ENCODE measurements at places on chromosomes 13 and 19.

GRCh38 chr13:98480915-98481877 lies 95.7 kb downstream of the STK24 start:
- DNase-seq, result no peak

DNA sequence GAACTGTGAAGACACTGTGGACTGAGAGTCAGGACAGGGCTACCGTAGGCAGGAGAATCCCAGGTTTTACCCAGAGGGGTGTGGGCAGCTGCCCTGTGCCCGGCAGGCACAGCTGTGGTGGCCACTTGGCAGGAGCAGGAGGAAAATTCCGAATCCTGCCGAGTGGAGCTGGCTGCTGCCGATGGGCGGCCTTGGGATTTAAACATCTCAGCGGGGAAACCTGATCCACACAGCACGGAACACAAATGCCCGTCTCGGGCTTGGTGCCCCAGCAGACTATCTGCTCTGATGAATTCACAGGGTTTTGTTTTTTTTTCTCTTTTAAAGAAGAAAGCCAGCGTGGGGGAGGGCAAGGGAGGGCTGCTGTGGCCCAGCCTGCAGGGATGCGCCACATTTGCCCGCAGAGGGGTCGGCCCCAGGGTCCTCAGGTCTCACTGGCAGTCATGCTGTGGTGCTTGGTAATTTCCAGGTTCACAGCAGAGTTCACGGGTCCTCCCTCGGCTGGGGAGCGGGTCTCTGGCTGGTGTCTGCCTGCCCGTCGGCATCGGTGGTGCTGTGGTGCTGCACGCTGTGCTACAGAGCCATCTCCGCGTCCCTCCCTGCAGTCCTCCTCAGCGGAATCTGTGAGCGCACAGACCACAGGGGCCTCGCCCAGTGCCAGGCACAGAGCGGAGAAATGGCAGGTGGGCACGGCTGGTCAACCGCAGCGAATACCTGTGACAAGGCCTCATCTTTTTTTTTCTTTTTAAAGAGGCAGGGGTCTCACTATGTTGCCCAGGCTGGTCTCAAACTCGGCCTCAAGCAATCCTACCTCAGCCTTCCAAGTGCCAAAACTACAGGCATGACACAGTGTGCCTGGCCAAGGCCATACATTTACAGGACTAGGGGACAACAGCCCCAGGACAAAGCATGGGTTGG lies 28.1 kb downstream of the MPND start:
- DNase-seq, result no peak

- no peak for DNase-seq
Observed at GRCh38 chr19:18306888-18307260, 16.0 kb downstream of the LSM4 start.

GRCh38 chr13:109615721-109616420 lies 170.5 kb downstream of the IRS2 start:
- no peak for DNase-seq

DNA sequence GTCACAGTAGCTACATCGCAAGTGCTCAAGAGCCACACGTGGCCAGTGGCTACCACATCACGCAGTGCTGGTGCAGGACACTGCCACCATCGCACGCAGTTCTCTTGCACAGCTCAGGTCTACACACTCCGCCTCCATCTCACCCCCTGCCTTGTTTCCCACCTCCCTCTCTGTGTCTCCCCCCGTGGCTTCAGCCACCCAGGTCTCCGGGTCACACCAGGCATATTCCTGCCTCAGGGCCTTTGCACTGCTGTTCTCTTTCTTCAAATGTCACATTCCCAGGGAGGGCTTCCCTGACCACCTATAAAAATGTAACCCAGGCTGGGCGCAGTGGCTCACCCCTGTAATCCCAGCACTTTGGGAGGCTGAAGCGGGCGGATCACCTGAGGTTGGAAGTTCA lies 10.6 kb downstream of the CCDC8 start:
- DNase-seq, result no peak

GRCh38 chr13:49806126-49806536 lies 13.6 kb upstream of the KPNA3 start:
- no peak for DNase-seq

DNA sequence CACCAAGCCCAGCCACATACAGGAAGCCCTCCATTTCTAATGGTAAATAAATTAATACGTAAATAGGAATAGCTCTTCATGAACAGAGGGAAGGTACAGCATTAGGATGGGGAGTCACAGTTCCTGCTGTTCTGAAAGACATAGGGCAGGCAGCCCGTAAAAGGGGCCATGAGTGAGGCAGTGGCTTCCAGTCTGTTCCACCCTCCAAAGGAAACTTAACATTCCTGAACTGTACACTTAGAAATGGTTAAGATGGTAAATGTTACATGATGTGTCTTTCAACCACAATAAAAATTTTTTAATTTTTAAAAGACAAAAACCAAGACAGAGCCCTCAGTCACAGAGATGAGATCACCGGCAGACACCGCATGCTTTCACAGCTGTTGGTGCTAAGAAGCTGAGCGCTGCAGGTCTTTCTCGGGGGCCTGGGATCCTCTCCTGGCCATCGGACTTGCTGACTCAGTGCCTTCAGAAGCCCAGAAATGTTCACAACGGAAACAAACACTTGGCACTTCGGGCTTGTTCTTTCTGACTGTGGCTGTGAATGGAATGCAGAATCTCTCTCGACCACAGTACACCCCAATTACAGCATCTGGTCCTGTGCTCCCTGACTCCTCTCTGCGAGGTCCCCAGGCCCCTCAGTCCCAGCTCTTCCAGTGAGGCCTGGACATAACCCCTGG lies 36.4 kb downstream of the EPS15L1 start:
- DNase-seq, result no peak

- DNase-seq, result no peak
Observed at GRCh38 chr13:88074794-88075510, 403.8 kb downstream of the SLITRK5 start.

- DNase-seq, result no peak
Observed at GRCh38 chr13:105974380-105974779, 561.1 kb downstream of the EFNB2 start.

- no peak for DNase-seq
Observed at GRCh38 chr19:17049711-17050280, 23.2 kb upstream of the CPAMD8 start.

- no peak for DNase-seq
Observed at GRCh38 chr19:46823049-46823448, 27.6 kb downstream of the AP2S1 start.

DNA sequence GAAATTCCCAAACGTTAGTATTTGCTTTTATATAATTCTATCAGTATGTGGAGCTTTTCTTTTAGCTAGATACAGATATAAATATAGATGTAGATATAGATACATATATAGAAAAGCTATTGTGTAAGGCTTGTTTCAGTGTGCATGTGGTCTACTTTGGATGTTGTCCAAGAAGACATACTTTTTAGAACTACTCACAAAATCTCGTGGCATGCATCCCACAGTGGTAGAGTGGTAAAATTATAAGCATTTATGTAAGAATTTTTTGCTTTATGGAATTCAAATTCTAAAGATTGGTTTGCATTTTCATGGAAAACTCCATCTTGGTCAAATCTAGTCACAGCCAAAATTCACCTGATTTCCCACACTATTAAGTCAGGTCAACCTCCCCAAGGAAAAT lies 880.4 kb downstream of the EFNB2 start:
- no peak for DNase-seq

DNA sequence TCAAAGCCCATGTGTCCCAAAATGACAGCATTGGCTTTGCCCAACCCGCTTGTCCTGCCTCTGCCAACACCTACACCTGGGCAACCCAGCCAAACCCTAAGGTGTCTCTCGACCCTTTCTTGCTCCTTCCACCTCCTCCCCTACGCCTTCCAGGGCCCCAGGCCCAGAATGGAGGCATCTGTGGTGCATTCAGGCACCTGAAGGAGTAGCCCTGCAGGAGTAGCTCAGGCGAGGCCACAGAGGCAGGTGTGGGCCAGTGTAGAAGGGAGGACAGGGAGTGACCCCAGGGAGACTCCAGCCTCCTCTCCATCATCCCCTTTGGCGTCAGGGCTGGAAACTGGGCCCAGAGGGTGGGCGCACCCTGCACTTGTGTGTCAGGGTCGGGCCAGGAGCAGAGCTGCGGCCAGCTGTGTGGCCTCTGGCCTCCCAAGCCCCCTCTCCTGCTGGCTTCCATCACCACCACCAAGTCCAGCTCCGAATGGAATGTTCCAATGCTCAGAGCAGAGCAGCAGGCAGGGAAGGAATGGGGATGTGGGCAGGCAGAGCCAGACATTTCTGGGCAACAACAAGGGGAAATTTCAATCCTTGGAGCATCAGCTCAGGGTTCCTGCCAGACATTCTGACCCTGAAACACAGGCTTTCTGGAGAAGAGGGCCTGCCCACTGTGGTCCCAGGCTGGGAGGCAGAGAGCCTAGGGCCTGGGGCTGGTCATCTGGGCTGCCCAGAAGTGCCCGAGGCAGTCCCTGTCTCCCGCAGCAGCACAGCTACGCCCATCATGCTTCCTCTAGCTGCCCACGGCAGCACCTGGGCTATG lies 16.4 kb downstream of the PLEKHF1 start:
- DNase-seq, result no peak

DNA sequence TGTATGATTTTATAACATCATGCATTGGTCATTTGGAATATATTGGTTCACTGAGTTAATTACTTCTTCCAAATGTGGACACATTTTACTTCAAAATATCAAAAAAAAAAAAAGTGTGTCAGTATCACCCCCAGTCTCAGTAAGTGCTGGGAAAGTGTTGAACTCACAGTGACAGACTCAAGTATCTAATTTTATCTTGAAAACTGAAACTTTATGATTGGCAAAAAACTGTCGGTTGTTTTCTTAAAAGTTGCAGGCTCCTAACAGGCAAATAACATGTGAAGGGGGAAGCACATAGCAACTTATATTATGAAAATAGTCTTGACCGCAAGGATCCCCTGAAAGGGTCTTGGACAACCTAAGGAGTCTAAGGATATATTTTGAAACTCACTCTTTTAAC lies 33.5 kb upstream of the TPP2 start:
- no peak for DNase-seq

GRCh38 chr13:36752673-36753072 lies 66.3 kb upstream of the RFXAP start:
- no peak for DNase-seq

GRCh38 chr13:60794751-60795150 lies 397.7 kb downstream of the TDRD3 start:
- DNase-seq, result no peak

DNA sequence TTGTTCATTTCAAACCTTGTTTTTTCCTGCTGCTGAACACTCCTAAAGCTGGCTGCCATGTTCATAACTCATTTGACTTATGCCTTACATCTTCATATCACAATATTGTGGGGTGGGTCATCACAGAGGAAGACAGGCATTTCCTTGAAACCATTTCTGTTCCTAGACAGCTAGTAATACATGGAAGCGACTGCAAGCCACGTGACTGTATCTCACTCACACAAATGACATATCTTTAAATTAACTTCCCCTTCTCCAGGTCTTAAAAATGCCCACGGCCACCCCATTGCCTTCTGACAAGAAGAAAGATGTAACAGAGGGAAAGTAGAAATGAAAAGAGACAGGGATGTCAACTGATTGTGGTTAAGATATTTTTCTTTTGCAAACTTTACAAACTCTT lies 236.8 kb downstream of the LMO7 start:
- DNase-seq, result no peak

DNA sequence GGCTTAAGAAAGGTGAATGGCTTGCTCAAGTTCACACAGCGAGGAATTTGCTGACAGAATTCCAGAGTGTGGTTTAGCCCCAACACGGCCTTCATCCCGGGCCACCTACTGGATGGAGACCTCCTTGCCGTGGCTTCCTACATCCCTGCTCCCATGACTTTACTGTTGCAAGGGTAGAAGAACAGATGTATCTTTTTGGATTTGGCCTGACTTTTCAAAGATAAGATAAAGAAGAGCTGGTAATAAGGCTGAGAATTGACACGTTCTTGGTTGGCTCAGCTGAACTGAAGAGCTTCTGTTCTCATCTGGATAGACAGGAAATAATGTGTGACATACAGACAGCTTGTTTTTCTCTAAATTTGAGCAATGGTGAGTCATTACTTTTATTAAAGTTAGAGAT lies 113.1 kb downstream of the KLF5 start:
- DNase-seq, result no peak

- no peak for DNase-seq
Observed at GRCh38 chr13:102187313-102187712, 214.5 kb downstream of the FGF14 start.

DNA sequence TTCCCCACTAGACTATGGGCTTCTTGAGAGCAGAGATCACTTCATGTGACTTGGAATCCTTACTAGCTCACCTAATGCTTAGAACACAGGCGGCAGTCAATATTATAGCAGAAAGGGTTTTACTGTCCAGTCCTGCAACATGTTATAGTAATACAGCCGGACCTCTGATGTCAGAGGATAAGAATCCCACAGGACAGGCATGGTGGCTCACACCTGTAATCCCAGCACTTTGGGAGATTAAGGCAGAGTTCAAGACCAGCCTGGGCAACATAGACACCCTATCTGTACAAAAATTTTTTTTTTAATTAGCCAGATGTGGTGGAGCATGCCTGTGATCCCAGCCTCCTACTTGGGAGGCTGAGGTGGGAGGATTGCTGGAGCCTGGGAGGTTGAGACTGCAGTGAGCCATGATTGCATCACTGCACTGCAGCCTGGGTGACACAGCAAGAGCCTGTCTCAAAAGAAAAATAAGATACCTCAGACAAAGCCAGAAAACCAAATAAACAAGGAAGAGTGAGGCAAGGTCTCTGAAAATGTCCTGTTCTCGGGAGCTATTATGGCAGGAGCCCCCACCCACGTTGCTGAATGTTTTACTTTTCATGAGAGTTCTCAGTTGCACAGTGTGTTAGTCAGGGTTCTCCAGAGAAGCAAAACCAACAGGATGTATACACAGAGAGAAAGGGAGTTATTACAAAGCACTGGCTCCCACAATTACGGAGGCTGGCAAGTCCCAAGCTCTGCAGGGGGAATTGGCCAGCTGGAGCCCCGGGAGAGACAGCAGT lies 100.8 kb downstream of the UBL3 start:
- no peak for DNase-seq

GRCh38 chr19:38910488-38910887 lies 1.5 kb downstream of the CCER2 start:
- no peak for DNase-seq

- DNase-seq, result no peak
Observed at GRCh38 chr19:808423-808775, 11.1 kb downstream of the PTBP1 start.

DNA sequence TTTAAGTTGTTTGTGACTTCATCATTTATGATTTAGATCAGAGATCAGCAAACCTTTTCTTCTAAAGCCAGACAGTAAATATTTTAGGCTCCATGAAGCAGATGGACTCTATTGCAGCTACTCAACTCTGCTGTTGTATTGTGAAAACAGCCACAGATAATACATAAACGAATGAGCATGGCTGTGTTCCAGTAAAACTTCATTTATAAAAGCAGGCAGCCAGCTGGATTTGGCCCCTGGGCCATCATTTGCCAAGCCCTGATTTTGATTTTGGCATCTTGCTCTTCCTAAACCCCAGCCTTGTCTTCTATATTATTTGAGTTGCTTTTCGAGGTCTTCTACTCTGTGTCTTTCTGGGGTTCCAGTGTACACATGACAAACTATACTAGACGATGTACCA lies 41.3 kb downstream of the RNASEH2B start:
- DNase-seq, result no peak

- no peak for DNase-seq
Observed at GRCh38 chr13:48315969-48316650, 12.6 kb downstream of the RB1 start.

- no peak for DNase-seq
Observed at GRCh38 chr13:76871432-76871831, 14.8 kb downstream of the KCTD12 start.

- DNase-seq, result no peak
Observed at GRCh38 chr13:25932365-25932764, 119.5 kb downstream of the SHISA2 start.

GRCh38 chr19:45424191-45425058 lies 708 bp upstream of the ERCC1 start:
- no peak for DNase-seq

GRCh38 chr13:113452942-113453901 lies at the start of gene ADPRHL1:
TSS of gene ADPRHL1 (minus strand) at chr13:113453488. CDS start at chr13:113453437, 51 bp downstream.
- no peak for DNase-seq
